Activated CD8-positive, alpha-beta memory T cell treated with anti-CD3 and anti-CD28 coated beads, Interleukin-2, amount 50 U/mL, for 4 hours (primary cell): ENCODE measurements at places on chromosomes 1 and 21.
A peak's percentile ranks its signal among the peaks of the same experiment; 100 is the strongest.

GRCh38 chr1:99600782-99601181 lies 45.1 kb upstream of the PALMD start:
- no peak for DNase-seq

- DNase-seq = no peak
Measured at GRCh38 chr1:78275456-78275855, 215.3 kb upstream of the PTGFR start.

DNA sequence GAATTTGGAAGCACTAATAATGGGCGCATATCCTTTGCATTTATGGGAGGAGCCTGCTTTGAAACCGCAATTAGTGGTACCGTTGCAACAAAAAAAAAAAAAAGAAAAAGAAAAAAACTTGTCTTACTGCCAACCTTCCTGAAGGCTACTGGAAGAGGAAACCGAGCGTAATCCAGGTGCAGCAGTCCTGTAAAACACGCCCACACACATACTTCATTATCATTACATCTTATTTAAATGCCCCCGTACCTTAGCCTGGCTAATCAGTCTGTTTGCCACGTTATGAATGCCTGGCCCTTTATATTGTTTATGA lies 686 bp upstream of the ZNF281 start:
- no peak for DNase-seq

GRCh38 chr1:10507111-10507879 lies 32.5 kb downstream of the PEX14 start:
- DNase-seq = peak; percentile 54

- DNase-seq = no peak
Measured at GRCh38 chr1:63575340-63575826, 17.8 kb upstream of the PGM1 start.

DNA sequence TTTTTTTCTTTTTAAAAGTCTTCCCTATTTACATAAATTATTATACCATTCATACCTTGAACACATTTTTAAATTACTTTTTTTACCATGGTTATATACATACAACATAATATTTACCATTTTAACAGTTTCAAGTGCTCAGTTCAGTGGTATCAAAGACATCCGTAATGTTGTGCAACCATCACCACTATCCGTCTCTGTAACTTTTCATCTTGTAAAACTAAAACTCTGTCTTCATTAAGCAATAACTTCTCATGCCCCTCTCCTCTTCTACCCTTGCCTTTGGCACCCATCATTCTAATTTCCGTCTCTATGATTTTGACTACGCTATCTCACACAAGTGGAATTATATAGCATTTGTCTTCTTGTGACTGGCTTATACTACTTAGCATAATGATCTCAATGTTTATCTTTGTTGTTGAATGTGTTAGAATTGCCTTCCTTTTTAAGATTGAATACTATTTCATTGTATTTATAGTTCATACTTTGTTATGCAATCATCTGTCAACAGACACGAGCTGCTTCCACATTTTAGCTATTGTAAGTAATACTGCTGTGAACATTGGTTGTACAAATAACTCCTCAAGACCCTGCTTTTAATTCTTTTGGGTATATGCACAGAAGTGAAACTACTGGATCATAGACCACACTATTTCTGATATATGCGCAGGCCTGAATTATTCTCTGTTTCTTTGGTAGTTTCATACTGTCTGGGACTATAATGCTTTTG lies 689.5 kb upstream of the NCAM2 start:
- no peak for DNase-seq

DNA sequence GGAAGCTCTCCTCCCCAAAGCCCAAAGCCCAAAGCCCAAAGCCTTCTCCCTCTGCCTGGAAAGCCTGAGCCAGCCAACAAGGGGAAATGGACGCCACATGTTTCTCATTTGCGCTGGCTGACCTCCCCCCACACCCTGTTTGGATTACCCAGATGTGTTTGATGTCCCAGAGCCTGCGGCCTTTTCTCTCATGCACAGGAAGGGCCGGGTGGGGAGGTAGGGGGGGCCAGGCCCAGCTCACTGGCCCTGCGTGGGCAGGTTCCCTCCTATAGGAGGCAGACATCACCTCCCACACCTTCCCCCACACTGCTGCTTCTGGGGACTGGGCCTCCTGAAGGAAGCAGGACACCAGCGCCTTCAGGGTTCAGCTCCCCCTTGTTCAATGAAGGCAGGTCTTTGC lies 116.3 kb downstream of the NAV1 start:
- DNase-seq = no peak

DNA sequence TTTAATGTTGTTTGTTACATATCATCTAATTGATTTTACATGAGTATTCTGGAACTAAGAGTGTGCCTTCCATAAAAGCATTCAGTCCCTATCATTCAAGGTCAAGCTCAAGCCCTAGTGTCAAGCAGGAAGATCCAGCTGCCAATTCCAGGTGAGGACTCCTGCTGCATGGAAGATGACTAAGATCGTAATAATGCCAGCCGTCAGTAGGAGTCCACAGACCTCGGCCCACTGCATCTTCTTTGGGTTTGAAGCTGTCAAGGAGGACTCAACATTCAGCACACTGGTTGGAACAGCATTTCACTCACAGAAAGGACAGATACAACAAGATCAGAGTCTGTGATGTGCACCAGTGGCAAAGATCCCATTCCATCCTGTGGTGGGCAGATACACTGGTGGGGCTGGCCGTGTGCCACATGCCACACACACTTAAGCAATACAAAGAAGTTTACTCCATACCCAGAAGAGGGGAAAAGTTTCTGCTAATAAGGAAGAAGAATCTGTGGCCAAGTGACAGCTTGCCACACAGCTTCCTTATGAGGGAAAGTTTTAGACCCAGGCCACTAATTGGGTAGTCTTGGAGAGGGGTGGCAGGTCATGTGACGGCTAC lies 160.4 kb downstream of the PIK3R3 start:
- DNase-seq = no peak
